Glomerular endothelial cell (primary cell): ENCODE measurements at places on chromosomes 5 and 9.

- no peak for DNase-seq
Measured at GRCh38 chr5:104299998-104300706, 737.6 kb upstream of the NUDT12 start.

GRCh38 chr5:167783145-167783817, 508.2 kb upstream of the WWC1 start:
- no peak for DNase-seq

GRCh38 chr5:174563899-174564298, 160.5 kb upstream of the MSX2 start:
- no peak for DNase-seq

DNA sequence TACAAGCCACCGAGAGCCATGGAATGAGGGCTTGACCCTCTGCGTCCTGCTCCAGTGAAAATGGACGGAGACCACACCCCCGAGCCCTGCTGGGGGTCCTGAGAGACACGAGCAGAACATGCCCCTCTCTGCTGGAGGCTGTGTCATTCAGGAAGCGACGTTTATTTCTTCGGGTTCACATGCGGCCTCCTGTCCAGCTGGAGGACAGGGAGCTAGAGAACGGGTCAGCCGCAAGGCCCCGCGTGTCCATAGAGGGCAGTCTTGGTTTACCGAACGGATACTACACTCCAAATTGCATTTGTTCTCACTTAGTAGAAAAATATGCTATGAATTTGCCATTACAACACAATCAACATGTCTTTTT, 36.1 kb downstream of the MRPL36 start:
- peak; percentile 61 for DNase-seq

GRCh38 chr5:13843175-13843846, 101.2 kb downstream of the DNAH5 start:
- no peak for DNase-seq

DNA sequence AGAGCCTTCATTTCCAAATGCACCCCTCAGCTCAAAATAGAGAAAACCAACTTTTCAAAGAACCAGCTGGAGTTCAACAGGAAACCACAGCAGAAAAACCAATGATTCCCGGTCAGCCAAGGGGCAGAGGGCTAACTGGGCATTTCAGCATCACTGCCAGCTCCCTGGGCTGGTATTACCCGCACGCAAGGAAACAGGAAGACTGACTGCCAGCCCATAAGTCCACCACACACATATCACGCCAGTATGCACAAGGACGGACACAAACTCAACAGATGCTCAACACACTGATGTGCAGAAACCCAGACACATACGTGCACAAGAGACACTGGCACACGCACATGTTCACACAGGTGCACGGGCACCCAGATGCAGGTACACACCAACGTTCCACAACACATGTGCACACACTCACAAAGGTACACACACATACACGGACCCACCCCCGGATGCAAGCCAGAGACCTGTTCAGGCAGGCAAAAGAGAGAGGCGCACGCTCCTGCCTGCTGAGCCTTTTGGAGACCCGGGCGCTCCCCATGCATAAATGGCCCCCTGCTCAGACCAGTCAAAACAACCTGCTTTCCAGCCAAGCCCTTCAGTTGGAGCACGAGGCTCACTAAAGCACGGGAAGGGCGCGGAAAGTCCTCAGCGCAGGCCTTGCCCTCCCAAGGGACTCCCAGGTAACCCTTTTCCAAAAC, 2.1 kb downstream of the ADAMTS2 start:
- DNase-seq, result no peak

- DNase-seq, result no peak
Measured at GRCh38 chr5:176578391-176578808, 29.3 kb downstream of the CDHR2 start.

DNA sequence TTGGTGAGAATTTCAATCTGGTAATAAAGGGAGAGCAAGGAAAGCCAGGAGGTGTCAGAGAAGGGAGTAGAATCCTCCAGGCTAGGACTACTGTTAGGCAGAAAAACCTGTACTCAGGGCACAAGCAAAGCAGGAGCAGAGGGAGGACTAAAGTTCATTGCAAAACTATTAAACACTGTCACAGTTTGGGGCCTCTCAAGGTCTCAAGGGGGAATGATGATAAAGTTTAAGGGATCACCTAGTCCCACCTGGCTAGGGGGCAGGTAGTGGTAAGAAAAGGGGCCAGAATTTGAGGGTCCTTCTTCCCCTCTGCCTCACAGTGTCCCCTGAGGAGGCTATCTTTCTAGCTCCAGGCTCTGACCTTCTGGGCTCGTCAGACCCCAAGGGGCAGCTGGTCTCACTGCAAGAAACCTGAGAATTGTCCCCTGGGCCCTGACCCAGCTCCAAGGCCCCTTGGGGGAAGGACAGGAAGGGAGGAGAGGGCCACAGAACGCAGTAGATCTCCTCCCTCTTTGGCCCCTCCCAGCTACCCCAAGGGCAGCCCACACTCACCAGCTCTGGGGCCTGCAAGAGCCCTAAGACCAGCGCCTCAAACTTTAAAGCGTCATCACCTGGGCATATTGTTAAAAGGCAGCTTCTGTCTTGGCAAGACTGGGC, 974 bp downstream of the CCDC69 start:
- no peak for DNase-seq

- DNase-seq, result no peak
Measured at GRCh38 chr5:169785771-169786618, 148.9 kb downstream of the DOCK2 start.

DNA sequence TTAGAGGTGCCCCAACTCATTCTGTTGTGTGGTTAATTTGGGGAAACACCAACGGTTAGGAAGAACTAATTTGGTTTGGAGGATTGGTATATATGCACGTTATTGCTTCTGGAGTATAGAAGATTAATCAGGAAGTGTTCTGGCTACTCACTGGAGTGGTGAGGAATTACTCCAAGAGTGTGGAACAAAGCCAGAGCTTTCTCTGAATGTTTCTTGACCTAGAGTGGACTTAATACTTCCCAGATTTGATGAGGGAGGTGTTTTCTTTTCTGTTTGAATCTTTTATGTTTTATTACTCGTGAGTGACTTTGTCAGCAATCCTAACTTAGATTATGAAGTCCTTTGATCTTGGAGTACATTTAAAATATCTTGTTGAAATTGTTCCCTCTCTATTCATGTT, 163.7 kb downstream of the MAN2A1 start:
- no peak for DNase-seq

GRCh38 chr9:86183229-86184137, 76.0 kb downstream of the C9orf153 start:
- no peak for DNase-seq

- DNase-seq, result no peak
Measured at GRCh38 chr9:105154723-105155191, 89.7 kb upstream of the SLC44A1 start.

DNA sequence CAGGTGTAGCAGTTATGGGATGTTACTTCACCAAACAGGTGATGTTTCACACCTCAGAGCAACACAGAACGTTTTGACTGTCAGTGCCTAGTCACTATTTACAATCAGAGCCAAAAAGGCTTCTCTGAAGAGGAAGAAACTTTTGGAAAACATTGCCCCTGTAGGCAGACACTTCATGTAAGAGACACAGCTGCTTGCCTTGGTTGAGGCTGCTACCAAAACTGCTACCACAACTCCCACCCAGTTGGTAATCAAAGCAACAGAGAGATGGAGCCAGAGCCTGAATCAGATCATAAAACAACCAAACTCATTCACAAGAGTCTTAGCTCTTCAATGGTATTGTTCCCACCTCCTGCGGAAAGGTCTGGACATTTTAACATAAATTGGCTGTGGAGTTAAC, 61.0 kb downstream of the CTSL start:
- DNase-seq, result no peak

DNA sequence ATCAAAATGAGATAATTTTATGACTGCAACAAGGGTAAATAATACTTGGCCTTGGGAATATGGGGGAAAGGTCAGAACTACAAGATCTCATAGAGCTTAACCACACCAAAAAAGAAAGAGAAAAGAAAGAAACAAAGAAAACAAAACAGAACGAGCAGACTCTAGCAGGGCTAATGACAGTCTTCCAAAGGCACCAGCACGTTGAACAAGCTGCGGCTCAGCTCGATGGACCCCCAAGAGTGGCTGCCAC, 689 bp downstream of the AK3 start:
- peak; percentile 16 for DNase-seq

DNA sequence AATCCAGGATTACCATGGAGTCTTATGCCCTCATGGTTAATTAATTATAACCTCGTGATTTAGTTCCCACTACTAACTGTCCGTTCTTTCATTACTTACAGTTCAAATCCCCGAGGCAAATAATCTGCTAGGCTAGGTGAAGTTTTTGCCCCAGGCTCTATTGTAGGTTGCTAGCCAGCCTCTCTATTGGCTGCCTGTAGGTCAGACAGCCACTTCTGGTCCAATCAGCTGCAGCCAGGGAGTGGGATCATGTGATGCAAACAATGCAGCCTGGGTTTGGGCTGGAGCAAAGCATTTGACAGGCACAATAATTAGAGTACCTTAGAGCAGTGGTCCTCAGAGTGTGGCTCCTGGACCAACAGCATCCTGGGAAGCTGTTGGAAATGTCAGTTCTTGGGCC, 17.7 kb downstream of the TMEM252 start:
- no peak for DNase-seq

GRCh38 chr9:97319395-97319794, 11.9 kb downstream of the CCDC180 start:
- DNase-seq, result no peak

DNA sequence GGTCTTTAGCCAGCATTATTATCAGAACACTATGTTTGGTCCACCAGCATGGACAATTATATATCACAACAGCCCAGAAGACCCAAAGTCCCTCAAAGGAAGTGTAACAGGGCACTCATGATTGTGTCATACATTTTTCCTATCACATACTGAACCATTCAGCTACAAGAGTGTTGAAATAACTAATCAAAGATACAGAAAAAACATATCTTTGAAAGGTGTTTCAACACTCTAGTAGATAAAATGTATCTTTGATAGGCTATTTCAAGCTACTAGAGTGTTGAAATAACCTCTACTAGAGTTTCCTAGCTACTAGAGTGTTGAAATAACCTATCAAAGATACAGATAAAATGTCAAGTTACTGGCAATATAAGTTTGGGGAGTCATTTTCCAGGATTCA, 545.0 kb downstream of the PRR16 start:
- no peak for DNase-seq

DNA sequence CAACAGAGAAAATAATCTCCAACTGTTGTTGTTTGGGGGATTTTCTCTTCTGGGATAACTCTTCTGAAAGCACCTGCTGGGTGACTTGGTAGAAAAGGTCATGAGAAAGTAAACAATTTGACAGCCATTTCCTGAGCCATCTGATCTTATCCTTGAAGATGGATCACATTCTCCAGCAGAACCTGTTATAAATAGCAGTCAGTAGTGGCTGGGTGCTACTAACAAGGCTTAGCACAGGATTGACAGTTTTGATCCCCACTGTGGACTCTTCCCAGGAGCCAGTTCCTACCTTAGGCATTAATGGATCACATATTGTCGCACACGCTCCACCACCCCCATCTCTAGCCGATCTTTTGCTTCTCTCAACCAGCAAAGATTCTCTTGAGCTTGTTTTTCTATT, 220.2 kb downstream of the PLK2 start:
- no peak for DNase-seq

DNA sequence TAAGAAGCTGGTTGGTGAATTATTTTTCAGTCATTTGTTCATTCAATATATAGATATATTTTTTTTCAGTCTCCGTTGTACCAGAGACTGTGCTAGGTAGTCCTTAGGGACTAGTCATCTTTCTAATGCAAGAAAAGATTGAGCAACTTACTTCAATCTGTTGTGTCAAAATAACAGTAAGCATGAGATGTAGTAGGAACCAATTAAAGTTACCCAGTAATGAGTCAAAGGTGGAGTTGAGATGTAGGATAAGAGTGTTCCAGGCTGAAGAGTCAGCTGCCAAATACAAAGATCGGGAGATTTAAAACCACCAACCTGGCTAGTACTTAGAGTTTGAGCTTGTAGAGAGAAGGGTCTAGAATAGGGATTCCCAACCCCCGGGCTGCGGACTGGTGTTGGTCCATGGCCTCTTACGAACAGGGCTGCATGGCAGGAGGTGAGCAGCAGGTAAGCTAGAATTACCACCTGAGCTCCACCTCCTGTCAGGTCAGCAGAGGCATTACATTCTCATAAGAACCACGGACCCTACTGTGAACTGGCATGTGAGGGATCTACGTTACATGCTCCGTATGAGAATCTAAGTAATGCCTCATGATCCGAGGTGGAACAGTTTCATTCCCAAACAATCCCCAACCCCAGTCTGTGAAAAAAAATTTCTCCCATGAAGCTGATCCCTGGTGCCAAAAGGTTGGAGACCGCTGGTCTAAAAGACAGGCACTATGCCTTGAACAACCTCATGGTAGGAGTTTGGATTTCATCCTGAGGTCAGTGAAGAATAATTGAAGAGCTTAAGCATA, 1241.5 kb upstream of the WWC1 start:
- DNase-seq, result no peak

DNA sequence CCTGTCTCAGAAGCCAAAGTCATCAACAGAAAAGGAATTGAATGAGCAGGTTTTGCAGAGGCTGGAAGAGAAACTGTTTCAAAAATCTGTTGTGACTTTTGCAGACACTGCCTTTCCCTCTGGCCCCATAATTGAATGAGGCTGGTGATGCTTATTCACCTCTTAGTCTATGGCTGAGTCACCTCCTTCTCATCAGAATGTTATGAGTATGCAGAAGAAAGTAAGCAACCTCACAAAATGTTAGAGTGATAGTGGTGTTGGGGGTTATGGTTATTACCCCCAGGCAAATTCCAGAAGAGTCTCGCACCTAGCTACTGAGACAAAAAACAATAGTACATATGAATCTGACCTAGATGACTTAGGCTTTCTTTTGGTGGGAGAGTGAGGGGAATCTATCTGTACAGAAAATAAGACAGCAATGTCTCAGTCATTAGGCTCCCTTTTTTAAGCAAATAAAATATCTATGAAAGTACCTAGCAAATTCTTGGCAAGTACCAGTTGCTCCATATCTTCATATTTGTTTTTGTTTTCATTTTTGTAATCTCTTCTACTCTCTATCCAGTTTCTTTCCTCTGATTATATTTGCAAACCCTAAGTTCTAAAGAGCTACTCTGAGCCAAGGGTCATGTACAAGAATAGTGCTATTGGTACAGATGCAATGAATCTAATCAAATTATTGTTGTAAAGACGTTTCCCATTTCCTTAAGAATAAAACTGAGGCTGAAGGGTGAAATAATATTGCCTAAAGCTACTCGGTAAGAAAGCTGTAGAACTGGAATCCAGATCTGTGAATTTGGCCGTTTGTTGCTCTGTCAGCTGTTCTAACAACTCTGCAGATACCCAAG, 498.1 kb upstream of the TNC start:
- no peak for DNase-seq

GRCh38 chr9:35108461-35108860, 5.5 kb upstream of the STOML2 start:
- DNase-seq, result no peak

- DNase-seq, result no peak
Measured at GRCh38 chr9:111907147-111907546, 10.5 kb downstream of the UGCG start.
